MM.1S (cell line): ENCODE measurements at places on chromosomes 3 and 15.

GRCh38 chr15:59751552-59752413, 62.7 kb upstream of the BNIP2 start:
- no peaks in the 10 kb centered on the region for H3K27me3 ChIP-seq
- no peak overlapping the region for H3K27ac ChIP-seq
- no peak overlapping the region for H3K4me3 ChIP-seq

- no peaks in the 10 kb centered on the region for H3K27me3 ChIP-seq
- no peaks in the 10 kb centered on the region for H3K36me3 ChIP-seq
These were observed 88.7 kb downstream of the GPR156 start for GRCh38 chr3:120196333-120196732.

GRCh38 chr3:155022896-155023295, 57.2 kb upstream of the MME start:
- no peaks in the 10 kb centered on the region for H3K27me3 ChIP-seq
- DNase-seq, result no peak
- H3K4me1 ChIP-seq, result no peaks in the 10 kb centered on the region
- no peaks in the 10 kb centered on the region for H3K36me3 ChIP-seq

- H3K4me3 ChIP-seq, result no peak overlapping the region
- DNase-seq, result no peak
- no peak overlapping the region for H3K27ac ChIP-seq
- H3K27me3 ChIP-seq, result no peaks in the 10 kb centered on the region
- H3K36me3 ChIP-seq, result no peaks in the 10 kb centered on the region
These were observed 63.3 kb downstream of the ABHD5 start for GRCh38 chr3:43753741-43754715.

- no peak overlapping the region for H3K27ac ChIP-seq
- no peaks in the 10 kb centered on the region for H3K36me3 ChIP-seq
- no peak for DNase-seq
- no peaks in the 10 kb centered on the region for H3K27me3 ChIP-seq
These were observed 652.6 kb downstream of the FHIT start for GRCh38 chr3:60598671-60599070.

DNA sequence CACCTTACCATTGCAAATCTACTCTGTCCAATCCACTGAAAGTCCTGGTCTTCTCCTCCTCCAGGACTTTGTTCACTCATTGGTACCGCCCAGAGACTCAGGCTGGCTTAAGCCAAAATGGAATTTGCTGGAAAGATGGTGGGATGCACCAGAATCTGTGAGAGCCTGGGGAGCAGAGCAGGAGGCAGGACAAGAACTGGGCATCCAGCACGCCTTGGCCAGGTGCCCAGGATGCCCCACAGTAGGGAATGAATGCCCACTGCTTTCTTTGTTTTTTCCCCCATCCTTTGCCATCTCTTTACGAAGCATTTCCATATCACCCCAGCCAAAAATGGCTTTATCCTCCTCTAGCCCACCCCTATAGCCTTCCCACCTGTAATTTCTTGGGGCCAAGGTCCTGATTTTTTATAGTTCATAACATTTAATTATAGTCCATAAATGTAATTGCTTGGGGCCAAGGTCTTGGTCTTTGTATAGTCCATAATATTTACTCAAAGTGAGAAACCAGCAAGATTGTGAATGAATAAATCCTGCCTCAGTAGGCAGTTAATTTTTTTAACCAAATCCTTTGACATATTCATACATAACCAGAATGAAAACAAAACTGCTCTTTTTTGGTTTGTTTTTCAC, 23.3 kb upstream of the IREB2 start:
- DNase-seq, result no peak
- H3K27ac ChIP-seq, result no peak overlapping the region
- no peak overlapping the region for H3K4me3 ChIP-seq
- H3K36me3 ChIP-seq, result no peaks in the 10 kb centered on the region
- no peaks in the 10 kb centered on the region for H3K27me3 ChIP-seq

GRCh38 chr3:68999605-69000004, 13.9 kb downstream of the EOGT start:
- no peak overlapping the region for H3K4me3 ChIP-seq
- no peaks in the 10 kb centered on the region for H3K36me3 ChIP-seq
- no peak overlapping the region for H3K27ac ChIP-seq
- no peaks in the 10 kb centered on the region for H3K27me3 ChIP-seq
- DNase-seq, result no peak

DNA sequence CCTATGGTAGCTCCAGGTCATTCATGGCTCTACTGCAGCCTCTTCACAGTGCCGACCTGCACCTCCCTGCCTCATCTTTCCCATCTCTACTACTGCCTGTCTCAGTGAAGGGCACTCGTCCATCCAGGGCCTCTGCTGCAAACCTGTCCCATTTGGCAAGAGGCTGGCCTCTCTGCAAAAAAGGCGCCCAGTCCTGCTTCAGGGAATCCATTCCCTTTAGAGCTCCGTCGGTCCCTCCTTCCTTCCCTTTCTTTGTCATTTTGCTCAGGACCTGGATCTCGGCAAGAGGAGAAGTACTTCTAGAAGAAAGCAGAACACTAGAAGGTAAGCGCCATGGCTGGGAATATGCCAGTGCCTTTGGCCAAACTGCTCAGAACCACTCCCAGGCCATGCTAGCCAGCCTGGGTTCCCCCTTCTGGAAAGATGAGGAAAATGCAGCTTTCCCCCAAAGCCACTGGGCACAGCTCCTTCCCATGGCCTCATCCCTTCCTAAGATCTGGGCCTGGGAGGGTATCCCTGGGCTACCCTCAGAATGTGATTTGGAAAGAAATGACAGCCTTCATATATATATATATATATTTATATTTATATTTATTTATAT, 6.4 kb upstream of the ISL2 start:
- no peak overlapping the region for H3K27ac ChIP-seq
- no peaks in the 10 kb centered on the region for H3K36me3 ChIP-seq
- no peaks in the 10 kb centered on the region for H3K4me1 ChIP-seq
- H3K4me3 ChIP-seq, result no peak overlapping the region
- DNase-seq, result no peak

GRCh38 chr15:95669146-95669922, 661.2 kb upstream of the NR2F2 start:
- no peaks in the 10 kb centered on the region for H3K36me3 ChIP-seq
- H3K27ac ChIP-seq, result peak overlapping the region; percentile 78
- H3K27me3 ChIP-seq, result no peaks in the 10 kb centered on the region

- DNase-seq, result no peak
- H3K27ac ChIP-seq, result no peak overlapping the region
- no peaks in the 10 kb centered on the region for H3K27me3 ChIP-seq
- H3K4me3 ChIP-seq, result no peak overlapping the region
- H3K4me1 ChIP-seq, result no peaks in the 10 kb centered on the region
These were observed 118.0 kb upstream of the C3orf80 start for GRCh38 chr3:160106905-160107861.

GRCh38 chr3:167976516-167977361, 119.0 kb downstream of the GOLIM4 start:
- H3K27me3 ChIP-seq, result no peaks in the 10 kb centered on the region
- no peak overlapping the region for H3K4me3 ChIP-seq
- no peak for DNase-seq

DNA sequence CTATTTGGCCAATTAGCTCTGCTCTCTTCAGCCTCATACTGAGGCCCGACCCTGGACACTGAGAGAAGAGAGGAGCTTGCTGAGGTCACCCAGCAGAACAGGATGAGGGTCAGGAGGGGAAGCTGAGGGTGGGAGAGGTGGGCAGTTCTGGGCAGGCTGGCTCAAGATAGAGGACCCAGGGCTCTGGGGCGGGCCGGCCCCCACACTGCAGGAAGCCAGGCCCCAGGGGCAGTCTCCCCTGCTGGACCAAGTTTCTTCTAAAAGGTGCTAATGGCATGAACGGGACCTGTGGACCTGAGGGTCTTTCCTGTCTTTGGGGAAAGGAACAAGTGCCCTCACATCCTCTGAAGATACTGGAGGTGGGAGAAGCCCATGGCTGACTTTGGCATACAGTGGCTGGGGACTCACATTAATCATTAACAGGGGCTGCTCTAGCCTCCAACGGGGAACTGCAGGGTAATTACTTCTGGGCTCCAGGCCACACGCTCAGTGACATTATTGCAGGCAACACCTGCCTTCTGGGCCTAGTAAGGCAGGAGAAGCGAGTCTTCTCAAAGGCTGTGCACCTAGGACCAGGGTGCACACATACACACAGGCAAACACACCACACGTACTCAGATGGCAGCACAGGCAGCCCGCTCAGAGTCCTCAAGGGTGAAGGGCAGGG, 10.6 kb downstream of the HCN4 start:
- no peak overlapping the region for H3K4me3 ChIP-seq
- no peaks in the 10 kb centered on the region for H3K36me3 ChIP-seq
- peaks cover 74% of the 10 kb centered on the region for H3K27me3 ChIP-seq
- no peak for DNase-seq
- no peak overlapping the region for H3K27ac ChIP-seq
- no peaks in the 10 kb centered on the region for H3K4me1 ChIP-seq

GRCh38 chr3:14120111-14120920, 4.4 kb downstream of the CHCHD4 start:
- peaks cover 6% of the 10 kb centered on the region; the same call in 1 of the 2 replicates for H3K36me3 ChIP-seq
- DNase-seq, result no peak
- H3K27ac ChIP-seq, result peak overlapping the region; percentile 99; the same call in 1 of the 2 replicates

- H3K4me1 ChIP-seq, result no peaks in the 10 kb centered on the region
- peaks cover 13% of the 10 kb centered on the region; the same call in 1 of the 2 replicates for H3K27me3 ChIP-seq
- H3K36me3 ChIP-seq, result no peaks in the 10 kb centered on the region
- no peak overlapping the region for H3K4me3 ChIP-seq
These were observed 42.3 kb downstream of the RGMA start for GRCh38 chr15:93046721-93047120.

DNA sequence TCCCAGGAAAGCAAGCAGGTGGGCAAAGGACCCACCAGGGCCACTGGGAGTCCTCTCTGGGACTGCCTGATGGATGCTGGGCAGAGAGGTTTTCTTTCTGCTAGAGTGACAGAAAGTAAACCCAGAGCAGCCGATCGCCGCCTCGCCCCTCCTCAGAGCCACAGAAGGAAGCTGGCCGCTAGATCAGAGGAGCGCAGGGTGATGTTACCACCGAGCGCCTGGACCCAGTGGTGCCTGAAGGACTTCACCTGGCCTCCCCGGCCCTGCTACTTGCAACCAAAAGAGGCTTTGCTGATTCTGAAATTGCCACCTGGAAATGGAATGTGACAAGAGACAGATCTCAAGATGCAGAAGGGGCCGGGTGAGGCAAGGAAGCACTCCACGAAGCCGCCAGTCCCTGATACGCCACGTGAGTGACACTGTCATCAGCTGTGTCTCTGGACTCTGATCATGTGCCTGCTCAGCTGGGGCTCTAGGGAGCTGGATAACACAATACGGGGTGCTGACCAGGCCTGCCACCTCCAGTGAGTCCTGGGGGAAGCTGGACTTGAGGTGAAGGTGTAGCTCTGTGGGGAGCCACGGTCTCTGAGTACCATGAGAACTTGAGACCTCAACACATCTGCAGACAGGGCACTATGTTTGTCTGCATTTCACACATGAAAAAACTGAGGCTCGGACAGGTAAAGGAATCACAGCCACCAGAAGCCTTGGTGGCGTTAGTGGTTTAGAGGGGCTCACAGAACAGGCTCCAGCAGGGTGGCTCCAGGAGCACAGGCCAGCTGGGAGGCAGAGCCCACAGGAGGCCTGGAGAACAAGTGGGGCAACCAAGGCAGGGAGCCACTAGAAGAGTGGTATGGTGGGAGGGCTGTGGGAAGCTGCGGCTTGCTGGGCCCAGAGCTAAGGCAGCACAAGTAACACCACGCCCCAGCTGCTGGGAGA, 137.9 kb upstream of the PRR20G start:
- peaks cover 73% of the 10 kb centered on the region for H3K27me3 ChIP-seq
- H3K36me3 ChIP-seq, result no peaks in the 10 kb centered on the region
- H3K4me1 ChIP-seq, result no peaks in the 10 kb centered on the region
- DNase-seq, result no peak
- no peak overlapping the region for H3K4me3 ChIP-seq

DNA sequence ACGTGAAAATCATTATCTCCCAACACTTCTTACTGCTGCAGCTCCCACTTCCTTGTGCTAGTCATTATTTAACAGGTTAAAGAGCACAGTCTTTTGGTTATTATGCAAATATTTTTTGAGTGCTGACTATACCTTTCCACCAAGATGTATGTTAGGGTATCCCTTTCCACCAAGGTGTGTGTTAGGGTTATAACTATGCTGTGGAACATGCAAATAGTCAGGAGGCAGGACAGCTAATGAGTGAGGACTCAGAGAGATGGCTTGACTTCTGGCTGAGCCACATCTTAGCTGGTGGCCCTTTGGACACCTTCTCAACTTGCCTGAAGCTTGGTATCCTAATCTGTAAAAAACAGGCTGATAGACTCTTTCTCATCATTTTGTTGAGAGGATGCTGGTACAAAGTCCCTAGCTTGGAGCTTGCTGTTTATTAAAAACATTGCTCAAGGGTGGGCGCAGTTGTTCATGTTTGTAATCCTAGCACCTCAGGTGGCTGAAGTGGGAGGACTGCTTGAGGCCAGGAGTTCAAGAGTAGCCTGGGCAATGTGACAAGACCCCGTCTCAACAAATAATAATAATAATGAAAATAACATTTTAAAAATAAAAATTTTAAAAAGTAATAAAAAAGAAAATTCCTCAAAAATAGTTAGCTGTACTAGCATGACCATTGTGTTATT, 160.5 kb upstream of the ADAMTS9 start:
- DNase-seq, result no peak
- H3K27ac ChIP-seq, result no peak overlapping the region
- H3K4me3 ChIP-seq, result no peak overlapping the region
- H3K4me1 ChIP-seq, result peaks cover 7% of the 10 kb centered on the region; the same call in 1 of the 2 replicates

- peak overlapping the region; percentile 84 for H3K27ac ChIP-seq
- peak; percentile 78 for DNase-seq
- peak overlapping the region; percentile 41 for H3K4me3 ChIP-seq
- no peaks in the 10 kb centered on the region for H3K36me3 ChIP-seq
- peaks cover 48% of the 10 kb centered on the region for H3K4me1 ChIP-seq
These were observed 42.2 kb upstream of the PLCL2 start for GRCh38 chr3:16842272-16843270.

DNA sequence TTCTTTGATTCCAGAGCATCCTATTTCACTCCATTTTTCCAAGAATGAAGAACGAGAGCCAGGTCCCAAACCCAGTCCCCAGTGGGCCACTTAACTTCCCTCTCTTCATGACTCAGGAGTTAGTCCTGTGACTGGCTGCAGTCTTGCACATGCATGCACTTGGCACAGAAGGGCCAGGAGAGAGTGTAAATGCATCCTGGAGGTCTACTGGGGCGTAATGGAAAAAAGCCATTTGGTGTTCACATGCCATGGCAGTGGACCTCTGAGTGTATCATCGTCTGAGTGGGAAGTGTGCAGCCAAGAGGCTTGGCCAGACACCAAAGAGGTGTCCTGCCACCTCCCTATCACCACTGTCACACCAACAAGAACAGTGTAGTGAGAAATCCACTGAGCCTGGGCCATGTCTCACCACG, 15.1 kb upstream of the RFTN1 start:
- no peaks in the 10 kb centered on the region for H3K27me3 ChIP-seq
- H3K4me1 ChIP-seq, result no peaks in the 10 kb centered on the region
- H3K4me3 ChIP-seq, result no peak overlapping the region
- no peak overlapping the region for H3K27ac ChIP-seq

- peaks cover 21% of the 10 kb centered on the region for H3K4me1 ChIP-seq
- H3K27me3 ChIP-seq, result no peaks in the 10 kb centered on the region
- DNase-seq, result peak; percentile 83
These were observed 135.3 kb downstream of the FEZF2 start for GRCh38 chr3:62238003-62238402.

DNA sequence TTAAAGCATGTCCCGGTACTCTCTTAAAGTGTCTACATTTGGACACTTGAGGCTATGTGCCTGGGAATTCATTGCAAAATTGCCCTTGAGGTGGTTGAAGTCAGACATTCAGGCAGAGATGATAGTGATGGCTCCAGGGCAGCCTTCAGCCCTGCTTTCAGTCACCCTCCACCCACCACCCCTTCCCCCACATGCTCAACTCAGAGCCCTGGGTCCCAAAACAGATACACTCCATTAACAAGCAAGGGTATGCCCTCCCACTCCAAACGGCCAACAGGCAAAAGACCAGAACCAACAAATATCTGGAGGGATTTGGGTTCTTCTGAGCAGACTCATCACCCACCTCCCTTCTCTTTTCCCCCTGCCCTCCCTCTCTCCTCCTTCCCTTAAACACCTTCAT, 29.9 kb upstream of the VIPR1 start:
- H3K27ac ChIP-seq, result no peak overlapping the region
- H3K4me1 ChIP-seq, result no peaks in the 10 kb centered on the region
- DNase-seq, result no peak
- no peaks in the 10 kb centered on the region for H3K36me3 ChIP-seq
